ENCODE measurements at places on chromosomes 4 and X. TPM values are rescaled to one million over a fixed set of nuclear protein-coding genes. Genes with fewer than 3 reads are reported as not detected.

DUSP21 gene
- total RNA-seq = not detected

RBMXL3 gene
- not detected for total RNA-seq

PPBP gene
- total RNA-seq = not detected

SSX2B gene
- total RNA-seq = not detected

GSX2 gene
- total RNA-seq = not detected

MAGEA12 gene
- total RNA-seq = 153 TPM

GRCh38 chrX:40099055-40099958 lies 1.5 kb upstream of the BCOR start:
- peak; percentile 33 for DNase-seq

GRCh38 chr4:28759064-28759463 lies 1898.4 kb downstream of the STIM2 start:
- no peak for DNase-seq

DNA sequence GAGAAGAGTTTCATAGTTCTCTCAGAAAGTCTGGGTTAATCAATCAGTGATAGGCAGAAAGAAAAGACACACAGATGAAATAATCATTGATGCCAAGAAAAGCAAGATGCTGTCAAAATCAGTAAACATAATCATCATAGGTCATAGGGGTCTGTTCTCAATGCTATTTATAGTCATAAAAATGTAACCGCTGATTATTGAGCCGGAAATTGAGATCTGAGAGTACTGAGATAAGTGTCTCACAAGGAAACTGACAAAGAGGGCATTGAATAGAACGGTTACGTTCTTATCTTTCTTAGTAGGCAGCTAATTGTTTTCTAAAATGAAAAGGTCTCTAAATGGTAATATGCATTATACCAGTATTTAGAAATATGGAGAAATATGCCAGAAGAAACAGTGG lies 1686.1 kb upstream of the AGA start:
- DNase-seq = no peak

DNA sequence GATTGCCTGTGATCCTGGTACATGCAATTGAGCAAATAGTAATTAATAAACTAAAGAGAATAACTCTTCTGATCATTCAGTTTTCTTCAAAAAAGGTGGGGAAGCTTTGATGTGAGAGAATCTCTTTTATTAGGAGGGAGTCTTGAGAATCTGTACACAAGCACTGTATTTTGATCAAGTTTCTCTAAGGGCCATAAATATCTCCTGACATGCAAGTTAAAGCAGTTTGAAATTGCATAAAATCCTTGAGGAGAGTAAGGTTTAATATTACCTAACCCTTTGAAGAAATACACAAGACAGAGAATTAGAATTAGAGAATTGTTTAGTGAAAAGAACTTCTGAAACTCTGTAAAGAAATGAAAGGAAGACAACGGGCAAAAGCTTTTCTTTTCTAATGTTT lies 326.9 kb downstream of the FAT4 start:
- no peak for DNase-seq

DNA sequence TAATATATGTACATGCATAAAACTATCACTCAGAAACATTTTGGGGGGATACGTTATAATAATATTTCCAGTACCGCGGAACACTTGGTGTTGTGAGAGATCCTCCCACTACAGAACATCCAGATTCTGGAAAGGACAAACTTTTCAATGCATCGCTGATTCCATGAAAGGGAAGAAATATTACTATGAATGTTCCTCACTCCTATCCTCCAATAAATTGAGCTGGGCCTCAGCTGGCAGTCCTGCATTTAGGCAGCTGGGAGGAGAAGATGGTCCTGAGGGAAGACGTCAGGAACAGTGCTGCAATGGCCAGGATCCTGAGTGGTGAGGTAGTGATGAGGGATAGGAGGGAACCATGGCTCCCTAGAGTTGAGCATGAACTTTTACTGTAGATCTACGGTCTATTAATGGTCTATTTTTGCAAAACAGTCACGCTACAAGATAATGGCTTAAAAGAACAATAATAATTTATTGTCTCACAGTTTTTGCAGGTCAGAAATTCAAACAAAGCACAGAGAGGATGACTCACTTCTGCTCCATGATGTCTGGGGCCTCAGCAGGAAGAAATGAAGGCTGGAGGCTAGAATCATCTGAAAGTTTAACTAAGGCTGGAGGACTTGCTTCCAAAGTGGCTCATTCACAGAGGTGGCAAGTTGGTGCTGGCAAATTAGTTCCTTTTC lies 538.1 kb downstream of the STIM2 start:
- no peak for DNase-seq

- no peak for DNase-seq
Observed at GRCh38 chr4:127364911-127365310, 267.8 kb upstream of the INTU start.

- no peak for DNase-seq
Observed at GRCh38 chr4:108247387-108248049, 78.8 kb upstream of the LEF1 start.

GRCh38 chrX:114906984-114907510 lies 110.4 kb downstream of the IL13RA2 start:
- DNase-seq = no peak

- peak; percentile 28 for DNase-seq
Observed at GRCh38 chr4:61741327-61742096, 541.4 kb downstream of the ADGRL3 start.

- no peak for DNase-seq
Observed at GRCh38 chrX:39895218-39896110, 202.3 kb downstream of the BCOR start.

- DNase-seq = no peak
Observed at GRCh38 chr4:136812100-136812880, 720.0 kb downstream of the PCDH18 start.

- DNase-seq = peak; percentile 21
Observed at GRCh38 chr4:39353478-39354253, 12.5 kb downstream of the RFC1 start.

DNA sequence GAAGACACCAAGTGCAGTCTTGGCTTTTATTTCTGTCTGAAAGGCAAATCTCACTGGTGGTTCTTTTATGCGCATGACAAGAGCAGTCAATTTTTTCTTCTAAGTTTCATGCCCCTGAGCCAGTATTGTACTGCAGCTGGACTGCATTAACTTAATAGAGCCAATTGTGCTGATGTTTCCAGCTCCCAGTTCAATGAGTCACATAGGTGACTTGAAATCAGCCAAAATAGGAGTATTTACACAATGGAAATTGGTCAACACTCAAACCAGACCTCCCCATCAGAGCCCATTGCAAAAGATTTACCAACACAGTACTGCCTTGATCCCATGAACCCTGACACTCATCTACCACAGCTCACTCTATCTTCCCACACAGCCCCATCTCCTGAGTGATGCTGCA lies 100.3 kb upstream of the GUCY1A1 start:
- DNase-seq = no peak

DNA sequence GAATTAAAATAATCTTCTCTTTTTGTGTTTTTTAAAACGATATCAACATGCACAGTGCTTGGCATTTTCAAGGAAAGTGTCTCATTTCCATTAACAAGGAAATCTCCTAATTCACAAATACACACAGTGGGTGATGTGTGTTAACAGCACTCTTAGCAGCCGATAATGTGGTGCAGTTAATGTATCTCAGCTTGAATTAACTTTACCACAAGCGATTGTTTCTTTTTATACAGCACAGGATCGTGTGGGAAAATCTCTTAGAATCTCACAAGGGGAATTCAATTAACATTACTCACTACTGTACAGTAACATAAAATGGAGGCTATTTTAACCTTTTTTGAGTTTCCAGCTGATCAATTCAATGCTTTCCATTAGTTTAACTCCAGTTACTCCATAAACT lies 1841.9 kb downstream of the STIM2 start:
- no peak for DNase-seq

DNA sequence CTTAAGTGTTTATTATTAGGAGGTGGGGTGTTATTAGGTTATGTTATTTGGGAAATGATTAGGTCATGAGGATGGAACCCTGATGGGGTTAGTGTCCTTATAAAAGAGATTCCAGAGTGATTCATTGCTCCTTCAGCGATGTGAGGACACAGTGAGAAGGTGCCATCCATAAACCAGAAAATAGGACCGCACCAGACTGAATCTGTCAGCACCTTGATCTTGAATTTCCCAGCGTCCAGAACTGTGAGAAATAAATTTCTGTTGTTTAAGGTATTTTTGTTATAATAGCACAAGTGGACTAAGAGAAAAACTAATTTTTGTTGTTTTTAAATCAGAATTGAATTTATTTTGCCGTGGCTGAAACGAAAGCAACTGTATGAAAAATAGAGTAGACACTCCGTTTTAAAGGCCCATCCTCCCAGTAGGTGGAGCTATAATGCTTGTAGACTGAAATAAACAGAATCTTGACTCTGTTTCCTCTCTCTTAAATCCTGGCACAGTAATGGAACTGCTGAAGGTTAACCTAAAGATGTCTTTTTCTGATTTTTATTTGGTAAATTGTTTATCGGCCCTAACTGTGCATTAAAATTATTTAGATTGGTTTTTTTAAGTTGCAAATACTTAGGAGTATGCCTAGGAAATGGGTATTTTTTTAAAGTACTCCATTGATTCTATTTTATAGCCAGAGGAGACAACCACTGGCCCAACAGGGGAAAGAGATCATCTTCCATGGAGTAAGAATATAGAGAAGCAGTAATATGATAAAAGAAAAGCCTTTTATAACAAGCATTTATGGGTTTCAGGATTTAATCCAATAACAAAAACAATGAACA lies 133.2 kb upstream of the ADAMTS3 start:
- peak; percentile 60 for DNase-seq

- DNase-seq = no peak
Observed at GRCh38 chr4:89129080-89129640, 17.8 kb downstream of the TIGD2 start.

- no peak for DNase-seq
Observed at GRCh38 chrX:39983715-39984114, 114.0 kb downstream of the BCOR start.

- no peak for DNase-seq
Observed at GRCh38 chr4:10944321-10944720, 259.8 kb upstream of the CLNK start.
